ENCODE measurements at places on chromosomes 5 and 9. TPM values are rescaled to one million over a fixed set of nuclear protein-coding genes. Genes with fewer than 3 reads are reported as not detected.

DNA sequence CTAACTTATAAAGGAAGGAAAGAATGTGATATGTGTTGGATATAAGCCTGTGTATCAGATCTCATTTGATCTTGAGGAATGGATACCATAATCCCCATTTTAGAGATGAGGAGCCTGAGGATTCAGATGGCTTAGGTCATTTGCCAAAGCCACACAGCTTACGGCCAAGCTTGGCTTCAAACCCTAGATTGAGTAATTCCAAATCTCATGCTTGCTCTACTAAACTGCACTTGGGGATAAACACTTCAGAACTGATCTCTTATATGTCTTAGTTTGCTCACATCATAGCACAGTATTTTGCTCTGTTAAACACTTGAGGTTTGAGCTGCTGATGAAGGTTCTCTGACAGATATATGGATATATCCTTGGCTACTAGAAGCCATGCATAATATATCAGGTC, 504.4 kb downstream of the NTRK2 start:
- H3K4me1 ChIP-seq = no peaks in the 10 kb centered on the region
- H3K27ac ChIP-seq = no peak overlapping the region
- H3K27me3 ChIP-seq = no peaks in the 10 kb centered on the region
- no peak overlapping the region for H3K4me3 ChIP-seq
- no peaks in the 10 kb centered on the region for H3K36me3 ChIP-seq

The SPRY4 gene
- 10.3 TPM for total RNA-seq

DNA sequence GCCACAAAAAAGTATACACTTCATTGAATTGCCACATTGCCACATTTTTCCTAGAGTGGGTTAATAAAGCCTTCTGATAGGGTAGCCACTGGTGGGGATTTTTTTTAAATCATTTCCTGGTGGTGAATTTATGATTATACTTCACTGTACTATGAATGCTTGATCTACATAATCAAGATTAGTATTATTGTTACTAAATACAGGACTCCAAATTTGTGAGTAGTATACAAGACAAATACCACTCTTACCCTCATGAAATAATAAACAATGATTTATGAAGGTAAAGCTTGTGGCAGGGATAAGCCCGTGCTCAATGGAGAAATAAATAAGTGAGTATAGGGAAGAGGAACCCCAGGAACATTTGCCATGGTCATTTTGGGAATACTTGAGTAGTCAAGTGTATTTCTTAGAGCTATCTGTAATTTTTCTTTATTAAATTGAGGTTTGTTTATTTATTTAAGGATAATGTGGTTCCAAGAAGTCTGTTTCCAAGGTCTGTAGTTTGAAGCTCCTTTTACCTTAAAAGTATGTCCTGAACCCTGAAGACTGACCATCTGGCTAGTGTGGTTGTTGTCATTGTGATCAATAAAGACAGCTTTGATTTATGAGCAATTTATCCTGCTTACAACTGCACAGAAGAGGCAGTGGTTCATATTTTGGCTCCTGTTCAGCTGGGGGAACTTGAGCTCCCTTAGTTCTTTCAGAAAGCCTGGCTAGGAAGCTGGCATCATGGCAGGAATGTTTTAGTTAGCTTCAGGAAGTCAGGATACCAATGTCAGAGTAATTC, 118.6 kb downstream of the ZSWIM6 start:
- H3K4me1 ChIP-seq = peaks cover 9% of the 10 kb centered on the region
- H3K27me3 ChIP-seq = no peaks in the 10 kb centered on the region
- H3K27ac ChIP-seq = peak overlapping the region; percentile 50
- H3K4me3 ChIP-seq = no peak overlapping the region

The PCDHGA11 gene
- 5.4 TPM for total RNA-seq

The SOHLH1 gene
- not detected for total RNA-seq

The GRXCR2 gene
- not detected for total RNA-seq

GRCh38 chr5:144484124-144484897, 313.6 kb downstream of the KCTD16 start:
- H3K27me3 ChIP-seq = no peaks in the 10 kb centered on the region
- no peaks in the 10 kb centered on the region for H3K36me3 ChIP-seq
- no peak overlapping the region for H3K27ac ChIP-seq
- DNase-seq = peak; percentile 67
- no peak overlapping the region for H3K4me3 ChIP-seq
- H3K4me1 ChIP-seq = peaks cover 2% of the 10 kb centered on the region

DNA sequence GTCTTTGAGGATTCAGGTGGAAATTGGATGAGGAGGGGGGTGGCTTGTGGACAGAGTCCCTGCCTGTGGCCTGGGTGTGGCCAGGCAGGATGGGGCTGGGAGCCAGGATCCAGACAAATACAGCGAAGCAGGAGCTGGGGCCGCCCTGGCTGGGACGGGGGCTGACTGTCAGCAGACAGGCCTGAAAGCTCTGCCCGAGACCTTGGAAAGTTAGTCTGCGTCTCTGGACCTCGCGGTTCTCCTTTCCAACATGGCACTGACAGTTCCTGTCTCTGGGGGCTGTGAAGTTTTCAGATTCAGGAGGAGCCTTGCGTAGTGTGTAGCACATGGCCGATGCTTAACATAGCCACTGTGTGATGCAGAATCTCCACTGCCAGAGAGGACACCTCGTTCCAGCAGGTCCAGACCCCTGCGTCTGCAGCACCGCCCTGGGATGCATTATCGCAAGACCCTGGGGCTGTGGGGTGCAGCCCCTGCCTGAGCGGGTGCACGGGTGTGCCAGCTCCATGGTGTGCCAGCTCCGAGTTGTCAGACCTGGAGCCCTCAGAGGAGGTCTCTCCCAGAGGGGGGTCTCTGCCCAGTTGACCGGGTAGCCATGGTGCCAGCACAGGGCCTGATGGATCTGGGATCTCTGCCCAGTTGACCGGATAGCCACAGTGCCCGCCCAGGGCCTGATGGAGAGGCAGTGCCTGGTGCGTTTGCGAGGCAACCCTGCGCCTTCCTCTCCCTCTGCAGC, 89.3 kb downstream of the COL5A1 start:
- no peak overlapping the region for H3K27ac ChIP-seq
- peaks cover 75% of the 10 kb centered on the region for H3K36me3 ChIP-seq
- peaks cover 29% of the 10 kb centered on the region for H3K4me1 ChIP-seq
- no peak for DNase-seq
- H3K4me3 ChIP-seq = no peak overlapping the region

GRCh38 chr5:134975078-134975715, 7.5 kb downstream of the CATSPER3 start:
- no peaks in the 10 kb centered on the region for H3K36me3 ChIP-seq
- peak; percentile 47 for DNase-seq
- H3K27ac ChIP-seq = no peak overlapping the region
- H3K27me3 ChIP-seq = no peaks in the 10 kb centered on the region
- H3K4me1 ChIP-seq = no peaks in the 10 kb centered on the region

The LRRC19 gene
- not detected for total RNA-seq

- no peak for DNase-seq
- H3K27ac ChIP-seq = no peak overlapping the region
These were observed 818.8 kb upstream of the WWC1 start for GRCh38 chr5:167472566-167473108.

- peaks cover 56% of the 10 kb centered on the region for H3K36me3 ChIP-seq
- H3K27ac ChIP-seq = no peak overlapping the region
- DNase-seq = no peak
- peaks cover 2% of the 10 kb centered on the region for H3K4me1 ChIP-seq
These were observed 26.2 kb downstream of the ORM2 start for GRCh38 chr9:114355821-114356220.

- H3K27ac ChIP-seq = no peak overlapping the region
- no peak overlapping the region for H3K4me3 ChIP-seq
- H3K36me3 ChIP-seq = no peaks in the 10 kb centered on the region
These were observed 28.4 kb downstream of the SEMA6A start for GRCh38 chr5:116546033-116546742.

GRCh38 chr9:100725371-100725770, 147.5 kb downstream of the CAVIN4 start:
- H3K27ac ChIP-seq = no peak overlapping the region
- H3K27me3 ChIP-seq = no peaks in the 10 kb centered on the region
- no peak overlapping the region for H3K4me3 ChIP-seq
- no peaks in the 10 kb centered on the region for H3K36me3 ChIP-seq
- no peaks in the 10 kb centered on the region for H3K4me1 ChIP-seq

The CATSPER3 gene
- under 0.01 TPM for total RNA-seq

The TAF11L8 gene
- not detected for total RNA-seq

- no peak overlapping the region for H3K4me3 ChIP-seq
- H3K27me3 ChIP-seq = no peaks in the 10 kb centered on the region
- no peak for DNase-seq
- H3K36me3 ChIP-seq = no peaks in the 10 kb centered on the region
These were observed 184.5 kb upstream of the PAPPA start for GRCh38 chr9:115969096-115969495.

The BARHL1 gene
- not detected for total RNA-seq

The ANKRD20A1 gene
- total RNA-seq = 0.18 TPM

The GRIA1 gene
- 1.4 TPM for total RNA-seq

DNA sequence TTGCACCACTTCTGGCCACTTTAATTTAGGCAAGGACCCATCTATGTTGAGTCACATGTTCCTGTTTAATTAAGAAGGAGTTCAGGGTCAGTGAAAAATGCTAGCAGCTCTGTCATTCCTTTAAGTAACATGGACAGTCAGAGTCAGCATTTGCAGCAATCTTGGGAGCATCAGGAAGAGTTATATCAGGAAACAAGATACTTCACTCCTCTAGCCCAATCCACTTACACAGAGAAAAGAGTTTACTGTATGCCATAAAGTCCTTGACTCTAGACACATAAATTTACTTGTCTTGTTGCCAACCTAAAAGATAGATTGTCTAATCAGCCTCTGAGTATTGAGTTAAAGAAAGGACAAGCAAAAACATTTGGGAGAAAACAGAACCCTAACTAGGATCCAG, 266.7 kb downstream of the PJA2 start:
- H3K27me3 ChIP-seq = no peaks in the 10 kb centered on the region
- H3K36me3 ChIP-seq = no peaks in the 10 kb centered on the region
- H3K4me1 ChIP-seq = peaks cover 6% of the 10 kb centered on the region
- H3K27ac ChIP-seq = no peak overlapping the region
- peak; percentile 17 for DNase-seq

DNA sequence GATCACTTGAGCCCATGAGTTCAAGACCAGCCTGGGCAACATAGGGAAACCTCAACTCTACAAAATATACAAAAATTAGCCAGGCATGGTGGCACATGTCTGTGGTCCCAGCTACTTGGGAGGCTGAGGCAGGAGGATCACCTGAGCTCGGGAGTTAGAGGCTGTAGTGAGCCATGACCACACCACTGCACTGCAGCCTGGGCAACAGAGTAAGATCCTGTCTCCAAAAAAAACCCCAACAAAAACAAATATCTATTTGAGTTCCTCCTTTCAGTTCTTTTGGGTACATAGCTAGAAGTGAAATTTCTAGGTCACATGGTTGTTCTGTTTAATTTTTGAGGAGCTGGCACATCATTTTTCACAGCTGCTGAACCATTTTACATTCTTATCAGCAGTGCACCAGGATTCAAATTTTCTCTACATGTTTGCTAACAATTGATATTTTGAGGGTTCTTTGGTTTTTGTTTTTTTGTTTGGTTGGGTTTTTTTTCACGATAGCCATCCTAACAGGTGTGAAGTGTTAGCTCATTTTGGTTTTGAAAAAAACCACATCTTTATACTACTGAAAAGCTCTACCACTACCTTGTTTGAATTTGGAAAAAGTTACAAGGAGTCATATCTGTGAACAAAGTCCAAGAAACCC, 176.9 kb upstream of the SLC12A2 start:
- H3K4me3 ChIP-seq = no peak overlapping the region
- no peak for DNase-seq
- no peak overlapping the region for H3K27ac ChIP-seq
- H3K36me3 ChIP-seq = no peaks in the 10 kb centered on the region

- H3K4me3 ChIP-seq = no peak overlapping the region
- H3K4me1 ChIP-seq = no peaks in the 10 kb centered on the region
- no peaks in the 10 kb centered on the region for H3K27me3 ChIP-seq
- no peaks in the 10 kb centered on the region for H3K36me3 ChIP-seq
- DNase-seq = no peak
These were observed 756.2 kb downstream of the TLE1 start for GRCh38 chr9:80932947-80933780.

The IFNA2 gene
- total RNA-seq = not detected
